ENCODE measurements at places on chromosomes 7 and 10.

- DNase-seq: no peak
These were observed 272.4 kb upstream of the MYO3A start for GRCh38 chr10:25661632-25662031.

DNA sequence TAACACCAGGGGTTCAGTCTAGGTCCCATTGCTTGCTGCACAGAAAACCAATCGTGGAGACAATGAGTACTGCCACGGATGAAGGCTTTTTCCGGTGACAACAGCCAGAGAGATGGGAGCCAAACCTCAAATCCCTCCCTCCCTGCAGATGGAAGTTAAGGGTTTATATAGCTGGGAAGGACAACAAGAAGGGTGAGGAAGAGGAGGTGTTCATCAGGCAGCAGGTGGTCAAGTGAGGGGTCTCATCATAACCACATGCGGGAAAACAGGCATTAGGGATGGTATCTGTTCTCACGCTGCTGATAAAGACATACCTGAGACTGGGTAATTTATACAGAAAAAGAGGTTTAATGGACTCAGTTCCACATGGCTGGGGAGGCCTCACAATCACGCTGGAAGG lies 91.3 kb downstream of the MKX start:
- no peak for DNase-seq

DNA sequence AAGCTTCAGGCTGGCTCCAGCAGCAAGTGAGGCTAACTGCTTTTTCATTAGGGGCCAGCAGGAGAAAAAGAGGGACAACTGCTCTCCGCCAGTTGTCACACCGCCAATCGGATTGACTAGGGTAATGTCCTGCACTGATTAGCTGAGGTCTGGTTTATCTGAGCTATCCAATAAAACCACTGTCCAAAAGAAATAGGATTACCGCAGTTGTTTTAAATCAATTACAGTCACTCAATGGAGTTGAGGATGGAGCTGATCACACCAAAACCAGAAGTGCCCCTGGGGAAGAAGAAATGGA lies 351.4 kb upstream of the NPVF start:
- DNase-seq: no peak

DNA sequence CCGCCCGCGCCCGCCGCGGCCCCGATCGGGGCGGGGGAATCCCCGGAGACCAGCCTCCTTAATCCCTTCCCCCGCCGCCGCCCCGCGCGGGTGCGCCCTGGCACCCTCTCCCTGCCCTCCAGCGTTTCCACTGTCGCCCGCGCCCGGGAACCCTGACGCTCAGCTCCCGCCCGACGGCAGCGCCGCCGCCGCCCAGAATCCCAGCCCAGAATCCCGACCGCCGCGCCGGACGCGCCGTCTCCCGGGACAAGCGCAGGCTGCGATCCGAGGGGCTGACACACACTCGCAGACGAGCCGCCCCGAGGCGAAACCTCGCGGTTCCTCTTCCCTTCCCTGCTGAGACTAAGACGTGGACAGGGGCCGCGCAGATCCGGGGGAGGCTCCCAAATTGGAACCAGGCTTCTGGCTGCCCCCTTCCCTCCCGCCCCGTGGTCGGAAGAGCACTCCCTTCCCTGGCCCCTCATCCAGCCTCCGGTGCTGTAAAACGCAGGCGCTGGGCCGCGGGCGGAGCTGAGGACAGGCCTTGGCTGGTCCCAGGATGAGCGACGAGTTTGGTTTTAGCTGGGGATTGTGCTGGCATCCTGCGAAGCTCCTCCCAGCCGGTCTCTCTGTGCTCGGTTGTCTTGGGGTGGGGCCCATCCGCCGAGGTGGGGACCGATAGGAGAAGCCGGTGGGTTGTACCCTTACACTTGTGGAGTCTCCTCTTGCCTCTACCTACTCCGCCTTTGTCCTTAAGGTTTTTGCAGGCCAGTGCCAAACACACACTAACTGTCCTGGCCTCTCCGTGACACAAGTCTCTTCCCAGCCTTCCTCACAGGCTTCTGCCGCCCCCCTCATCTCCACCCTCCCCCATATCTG lies 1.1 kb downstream of the MARVELD1 start:
- DNase-seq: no peak
